ENCODE measurements at places on chromosomes 1 and 21.

DNA sequence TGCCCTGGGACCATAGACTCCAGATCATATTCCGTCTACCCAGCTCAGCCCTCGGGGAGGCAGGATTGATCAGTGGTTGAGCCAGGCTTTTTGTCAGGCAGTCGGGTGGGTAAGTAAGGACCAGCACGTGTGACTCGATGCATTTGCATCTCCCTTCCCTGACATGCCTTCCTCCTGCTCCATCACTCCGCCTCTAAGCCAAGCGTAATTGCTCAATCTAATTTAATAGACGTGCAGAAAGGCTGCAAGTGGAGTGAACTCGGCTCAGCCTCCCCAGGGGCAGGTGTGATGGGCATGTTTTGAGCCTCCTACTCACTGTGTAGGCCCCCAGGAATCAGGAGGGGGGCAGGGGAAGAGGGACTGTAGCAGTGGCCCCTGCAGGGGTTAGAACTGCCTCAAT is 34.6 kb upstream of the GRIK3 start:
- H3K27me3 ChIP-seq: peaks cover 8% of the 10 kb centered on the region
- H3K4me1 ChIP-seq: no peaks in the 10 kb centered on the region
- no peak overlapping the region for H3K4me3 ChIP-seq
- no peaks in the 10 kb centered on the region for H3K36me3 ChIP-seq
- no peak overlapping the region for H3K27ac ChIP-seq
- DNase-seq: no peak

DNA sequence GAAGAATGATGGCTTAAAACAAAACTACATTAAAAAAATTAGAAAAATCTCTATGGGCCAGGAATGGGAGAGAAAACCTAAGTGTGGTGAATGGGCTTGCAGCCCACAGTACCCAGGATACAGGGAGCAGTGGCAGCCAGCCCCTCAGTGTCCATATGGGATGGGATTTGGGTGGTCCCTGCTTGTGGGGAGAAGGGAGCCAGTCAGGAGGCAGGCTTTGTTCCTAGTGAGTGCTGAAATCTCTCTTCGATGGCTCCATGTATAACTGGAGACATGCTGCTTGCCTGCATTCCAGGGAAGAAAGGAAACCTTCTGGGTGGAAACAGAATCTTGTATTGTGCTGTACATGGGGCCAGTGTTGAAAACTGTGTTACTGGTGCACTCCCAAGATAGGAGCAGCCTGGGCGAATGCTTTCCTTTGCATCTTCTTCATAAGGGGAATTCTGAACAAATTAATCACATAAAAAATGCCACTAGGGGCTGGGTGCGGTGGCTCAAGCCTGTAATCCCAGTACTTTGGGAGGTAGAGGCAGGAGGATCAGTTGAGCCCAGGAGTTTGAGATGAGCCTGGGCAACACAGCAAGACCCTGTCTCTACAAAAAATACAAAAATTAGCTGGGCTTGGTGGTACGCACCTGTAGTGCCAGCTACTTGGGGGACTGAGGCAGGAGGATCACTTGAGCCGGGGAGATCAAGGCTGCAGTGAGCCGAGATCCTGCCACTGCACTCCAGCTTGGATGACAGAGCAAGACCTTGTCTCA is 36.0 kb downstream of the PTPRU start:
- no peaks in the 10 kb centered on the region for H3K27me3 ChIP-seq
- DNase-seq: no peak
- no peak overlapping the region for H3K27ac ChIP-seq
- no peak overlapping the region for H3K4me3 ChIP-seq

DNA sequence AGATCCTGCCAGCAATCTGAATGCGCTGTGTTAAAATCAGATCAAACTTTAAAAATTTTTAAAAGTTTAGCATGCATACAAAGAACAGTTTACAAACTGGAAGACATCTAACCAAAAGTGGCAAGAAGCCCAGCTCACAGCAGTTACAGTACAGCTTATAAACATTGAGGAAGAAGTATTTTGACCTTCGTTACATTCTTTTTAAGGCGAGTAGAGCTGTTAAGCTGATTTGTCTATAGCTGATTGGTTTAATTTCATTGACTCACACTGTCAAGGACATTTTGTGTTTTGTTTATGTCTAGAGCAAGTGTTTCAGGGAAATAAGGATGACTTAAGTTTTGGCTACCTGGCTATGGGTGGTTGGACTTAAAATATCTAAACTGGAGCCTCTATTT is 3.0 kb upstream of the PGM1 start:
- no peaks in the 10 kb centered on the region for H3K36me3 ChIP-seq
- H3K4me1 ChIP-seq: no peaks in the 10 kb centered on the region
- no peak overlapping the region for H3K27ac ChIP-seq
- H3K27me3 ChIP-seq: no peaks in the 10 kb centered on the region

DNA sequence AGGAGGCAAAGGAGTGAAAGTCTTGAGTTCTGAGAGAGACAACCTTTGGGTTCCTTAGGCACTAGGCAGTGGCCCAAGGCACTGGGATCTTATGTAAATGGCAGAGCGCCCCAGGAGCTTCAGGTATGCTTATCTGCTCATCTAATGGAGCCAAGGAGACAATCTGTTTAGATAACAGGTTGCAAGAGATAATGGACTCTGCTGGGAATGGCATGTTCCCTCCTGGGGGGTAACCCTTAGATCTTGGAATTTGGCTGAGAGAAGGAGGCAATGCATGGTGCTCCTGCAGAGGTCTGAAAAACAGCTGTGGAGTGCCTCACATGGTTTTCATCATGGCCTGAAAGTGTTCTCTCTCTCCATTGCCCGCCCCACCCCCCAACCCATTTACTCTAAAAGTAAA is 44.1 kb upstream of the WLS start:
- no peak overlapping the region for H3K4me3 ChIP-seq
- H3K27me3 ChIP-seq: no peaks in the 10 kb centered on the region
- no peak overlapping the region for H3K27ac ChIP-seq
- no peak for DNase-seq

GRCh38 chr21:36709030-36709867 is 10.3 kb downstream of the SIM2 start:
- no peak overlapping the region for H3K4me3 ChIP-seq
- no peak for DNase-seq
- H3K36me3 ChIP-seq: no peaks in the 10 kb centered on the region
- H3K27ac ChIP-seq: no peak overlapping the region

DNA sequence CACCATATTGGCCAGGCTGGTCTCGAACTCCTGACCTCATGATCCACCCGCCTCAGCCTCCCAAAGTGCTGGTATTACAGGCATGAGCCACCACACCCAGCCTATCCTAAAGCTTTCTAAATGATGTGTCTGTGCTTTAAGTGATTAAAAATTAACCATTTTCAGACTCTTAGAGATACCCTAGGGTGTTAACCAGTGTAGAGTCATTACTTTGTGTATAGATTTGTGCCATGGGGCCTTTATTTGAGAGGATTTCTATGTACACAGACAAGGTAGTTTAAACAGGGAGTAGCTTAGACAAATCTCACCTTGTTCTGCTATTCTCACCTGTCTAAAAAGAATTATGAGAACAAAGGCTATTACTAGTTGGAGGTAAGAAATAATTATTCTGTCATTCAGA is 12.7 kb upstream of the PLEKHM2 start:
- DNase-seq: no peak
- no peak overlapping the region for H3K4me3 ChIP-seq
- no peaks in the 10 kb centered on the region for H3K36me3 ChIP-seq
- no peaks in the 10 kb centered on the region for H3K4me1 ChIP-seq

- H3K4me1 ChIP-seq: no peaks in the 10 kb centered on the region
- DNase-seq: no peak
- no peak overlapping the region for H3K4me3 ChIP-seq
- H3K36me3 ChIP-seq: no peaks in the 10 kb centered on the region
Measured at GRCh38 chr1:11563560-11564069, 84.7 kb downstream of the DISP3 start.

DNA sequence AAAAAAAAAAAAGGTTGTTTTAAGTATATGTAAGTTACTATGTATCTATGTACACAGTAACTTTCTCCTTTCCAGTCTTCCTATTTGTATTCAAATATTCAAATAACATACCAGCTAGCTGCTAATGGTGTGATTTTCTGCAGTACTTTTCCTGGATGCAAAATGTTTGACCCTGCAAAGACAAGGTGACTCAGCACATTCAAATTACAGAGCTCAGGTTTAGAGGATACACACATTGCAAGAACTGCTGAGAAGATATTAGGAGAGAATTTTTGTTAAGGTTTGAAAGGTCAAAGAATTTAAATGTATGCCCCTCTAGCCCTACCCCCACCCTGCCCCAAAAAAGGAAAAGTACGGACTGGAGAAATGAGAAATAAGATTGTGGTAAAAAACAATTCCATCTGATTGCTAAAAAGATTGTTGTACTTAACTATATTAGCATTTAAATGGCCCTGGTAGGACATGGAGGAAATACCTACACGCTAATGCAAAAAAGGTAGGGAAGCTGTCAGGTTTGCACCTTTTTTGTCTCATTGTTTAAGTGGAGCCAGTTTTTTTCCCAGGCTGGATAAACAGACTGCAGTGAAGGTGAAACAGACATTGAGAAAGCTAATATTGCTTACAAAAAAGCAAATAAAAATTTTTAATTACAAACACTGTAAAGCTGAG is 45.6 kb downstream of the ZNF281 start:
- H3K36me3 ChIP-seq: no peaks in the 10 kb centered on the region
- 0 out of 2 replicates have a peak, but pooled peaks cover 3% of the 10 kb centered on the region for H3K4me1 ChIP-seq
- DNase-seq: no peak
- no peaks in the 10 kb centered on the region for H3K27me3 ChIP-seq
- H3K27ac ChIP-seq: no peak overlapping the region
- no peak overlapping the region for H3K4me3 ChIP-seq

- DNase-seq: no peak
- H3K4me3 ChIP-seq: no peak overlapping the region
- H3K4me1 ChIP-seq: no peaks in the 10 kb centered on the region
Measured at GRCh38 chr1:9101510-9102146, 27.3 kb downstream of the GPR157 start.

GRCh38 chr1:31830065-31830464 is 14.2 kb upstream of the SPOCD1 start:
- peaks cover 1% of the 10 kb centered on the region for H3K27me3 ChIP-seq
- no peak overlapping the region for H3K4me3 ChIP-seq
- DNase-seq: no peak
- no peaks in the 10 kb centered on the region for H3K36me3 ChIP-seq
- H3K27ac ChIP-seq: no peak overlapping the region

DNA sequence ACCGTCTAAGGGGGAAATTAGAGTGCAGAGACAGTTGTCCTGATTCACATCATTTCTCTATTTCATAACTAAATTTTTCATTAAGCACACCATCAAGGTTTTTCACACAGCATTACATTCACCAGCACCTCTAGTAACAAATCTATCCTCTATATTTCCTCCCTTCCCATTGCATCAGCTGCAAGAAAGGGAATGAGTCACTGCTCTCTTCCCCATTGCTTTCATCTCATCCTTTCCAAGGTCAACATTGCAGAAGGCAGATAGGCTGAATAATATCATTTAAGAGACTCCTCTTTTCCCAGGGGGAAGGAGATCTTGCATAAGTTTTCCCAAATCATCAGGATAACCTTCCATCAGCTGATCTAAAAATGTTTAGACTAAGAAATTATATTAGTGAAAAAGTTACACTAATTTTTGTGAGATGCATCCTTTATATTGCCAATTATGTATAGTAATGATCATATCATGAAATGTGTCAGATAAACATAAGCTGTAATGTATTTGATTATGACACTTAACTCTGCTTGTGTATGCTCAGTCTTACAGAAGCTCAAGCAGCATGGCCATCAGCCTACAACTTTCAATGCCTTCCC is 4.3 kb downstream of the INTS7 start:
- peaks cover 31% of the 10 kb centered on the region for H3K4me1 ChIP-seq
- H3K27me3 ChIP-seq: no peaks in the 10 kb centered on the region
- H3K27ac ChIP-seq: peak overlapping the region; percentile 56
- no peaks in the 10 kb centered on the region for H3K36me3 ChIP-seq
- peak overlapping the region; percentile 45 for H3K4me3 ChIP-seq
- no peak for DNase-seq

DNA sequence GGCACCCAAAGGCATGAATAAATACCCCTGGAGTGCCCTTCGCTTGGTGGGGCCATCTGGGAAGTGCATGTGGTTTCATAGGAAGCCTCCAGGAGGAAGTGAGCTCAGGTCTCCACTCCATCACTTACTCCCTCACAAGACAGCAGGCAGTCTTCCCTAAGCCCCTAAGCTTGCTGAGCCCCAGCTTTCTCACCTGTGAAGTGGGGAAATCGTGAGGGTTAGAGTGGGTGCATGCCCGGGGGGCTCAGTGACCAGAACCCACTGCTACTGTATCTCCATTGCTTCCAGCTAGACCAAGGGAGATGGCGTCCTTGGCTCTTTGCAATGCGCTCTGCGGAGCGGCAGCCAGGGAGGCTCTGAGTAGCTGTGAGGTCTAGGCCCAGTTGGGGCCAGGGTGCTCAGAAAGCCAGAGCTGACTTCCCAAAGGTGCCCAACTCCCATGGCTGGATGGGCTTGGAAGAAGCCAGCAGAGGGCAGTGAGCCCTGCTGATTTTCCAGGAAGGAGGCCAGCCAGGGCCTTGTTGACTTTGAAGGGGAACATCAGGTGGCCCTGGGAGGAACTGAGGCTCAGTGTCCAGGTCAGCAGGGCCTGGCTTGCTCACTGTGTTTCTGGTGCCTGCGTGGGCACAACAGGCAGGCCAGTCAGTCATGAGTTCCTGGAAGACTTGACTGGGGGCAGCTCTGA is 27.3 kb downstream of the CDCP2 start:
- no peaks in the 10 kb centered on the region for H3K36me3 ChIP-seq
- H3K27ac ChIP-seq: no peak overlapping the region
- DNase-seq: no peak
- H3K4me3 ChIP-seq: no peak overlapping the region
- no peaks in the 10 kb centered on the region for H3K4me1 ChIP-seq

DNA sequence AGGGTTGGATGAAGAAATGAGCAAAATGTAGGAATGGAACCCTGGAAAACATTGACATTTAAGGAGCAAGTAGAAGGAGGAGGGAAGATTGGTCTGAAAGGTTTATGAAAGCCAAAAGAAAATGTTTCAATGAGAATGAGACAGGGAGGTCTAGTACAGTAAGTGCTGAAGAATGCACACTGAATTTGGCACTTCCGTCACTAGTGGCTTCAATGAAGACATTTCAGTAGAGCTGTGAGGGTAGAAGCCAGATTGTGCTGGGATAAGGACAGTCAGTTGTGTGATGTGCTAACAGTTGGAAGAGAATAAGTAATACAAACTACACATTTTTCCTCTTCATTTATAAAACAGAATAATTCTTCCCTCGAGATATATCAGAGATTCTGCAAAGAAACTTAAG is 17.1 kb downstream of the THEM4 start:
- H3K27ac ChIP-seq: no peak overlapping the region
- no peaks in the 10 kb centered on the region for H3K4me1 ChIP-seq
- no peaks in the 10 kb centered on the region for H3K36me3 ChIP-seq
- H3K4me3 ChIP-seq: no peak overlapping the region

DNA sequence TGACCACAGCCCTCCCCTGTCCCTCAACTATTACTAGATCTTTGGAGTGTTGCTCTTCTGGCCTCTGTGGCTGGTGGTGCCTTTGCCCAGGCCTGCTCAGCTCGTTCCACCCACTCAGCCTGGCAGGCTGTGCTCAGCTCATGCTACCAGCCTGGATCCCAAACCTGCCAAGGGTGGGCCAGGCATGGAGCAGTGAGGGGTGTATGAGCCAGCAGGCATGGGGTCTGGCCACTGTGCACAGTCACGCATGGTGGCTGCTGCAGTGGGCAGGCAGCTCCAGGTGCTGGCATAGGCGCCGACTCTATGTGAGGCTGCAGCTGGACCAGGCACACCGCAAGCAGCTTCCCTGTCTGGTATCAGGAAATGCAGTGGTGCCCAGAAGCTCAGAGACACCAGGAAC is 449.9 kb downstream of the MATN1 start:
- DNase-seq: no peak
- no peak overlapping the region for H3K4me3 ChIP-seq
- H3K4me1 ChIP-seq: no peaks in the 10 kb centered on the region
- no peaks in the 10 kb centered on the region for H3K36me3 ChIP-seq

- no peak overlapping the region for H3K4me3 ChIP-seq
- H3K27ac ChIP-seq: no peak overlapping the region
- DNase-seq: no peak
- H3K27me3 ChIP-seq: peaks cover 2% of the 10 kb centered on the region
- no peaks in the 10 kb centered on the region for H3K36me3 ChIP-seq
Measured at GRCh38 chr1:24544239-24544638, 11.6 kb upstream of the NCMAP start.
